ENCODE measurements at places on chromosomes 11 and 22.

DNA sequence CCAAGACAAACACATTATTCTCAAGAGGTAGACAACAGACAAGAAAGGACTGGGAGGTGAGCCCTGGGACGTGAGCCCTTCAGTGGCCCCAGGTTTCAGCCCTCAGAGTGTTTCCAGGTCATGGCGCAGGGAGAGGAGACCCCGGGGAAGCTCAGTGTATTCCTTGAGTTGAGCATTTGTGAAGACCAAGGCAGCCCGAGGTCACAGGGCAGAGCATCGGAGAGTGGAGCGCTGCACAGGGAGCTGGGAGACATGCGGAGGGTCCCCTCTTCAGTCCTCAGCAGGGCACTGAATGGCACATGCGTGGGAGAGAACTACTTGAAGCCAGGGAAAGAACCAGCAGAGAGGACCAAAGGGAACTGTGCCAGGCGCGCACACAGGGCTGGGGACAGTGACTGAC is 11.7 kb downstream of the KRTAP5-6 start:
- DNase-seq: no peak

GRCh38 chr22:45434981-45435380 is 21.5 kb downstream of the RIBC2 start:
- no peak for DNase-seq

GRCh38 chr11:22349491-22349890 is 11.3 kb downstream of the SLC17A6 start:
- DNase-seq: no peak

DNA sequence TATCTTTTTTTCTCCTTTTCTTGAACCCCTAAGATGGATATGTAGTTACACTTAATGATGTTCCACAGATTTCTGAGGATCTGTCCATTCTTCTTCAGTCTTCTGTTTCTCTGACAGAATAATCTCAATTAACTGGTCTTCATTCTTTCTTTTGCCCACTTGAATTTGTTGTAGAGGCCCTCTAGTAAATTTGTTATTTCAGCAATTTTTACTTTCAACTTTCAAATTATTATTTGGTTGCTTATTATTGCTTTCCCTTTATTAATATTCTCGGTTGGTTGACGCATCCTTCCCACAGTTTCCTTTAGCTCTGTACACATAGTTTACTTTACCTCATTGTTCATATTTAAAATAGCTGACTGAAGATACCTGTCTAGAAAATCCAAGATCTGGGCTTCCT is 1013.7 kb upstream of the CNTN5 start:
- no peak for DNase-seq

- no peak for DNase-seq
Observed at GRCh38 chr11:128553662-128554362, 33.5 kb downstream of the ETS1 start.

DNA sequence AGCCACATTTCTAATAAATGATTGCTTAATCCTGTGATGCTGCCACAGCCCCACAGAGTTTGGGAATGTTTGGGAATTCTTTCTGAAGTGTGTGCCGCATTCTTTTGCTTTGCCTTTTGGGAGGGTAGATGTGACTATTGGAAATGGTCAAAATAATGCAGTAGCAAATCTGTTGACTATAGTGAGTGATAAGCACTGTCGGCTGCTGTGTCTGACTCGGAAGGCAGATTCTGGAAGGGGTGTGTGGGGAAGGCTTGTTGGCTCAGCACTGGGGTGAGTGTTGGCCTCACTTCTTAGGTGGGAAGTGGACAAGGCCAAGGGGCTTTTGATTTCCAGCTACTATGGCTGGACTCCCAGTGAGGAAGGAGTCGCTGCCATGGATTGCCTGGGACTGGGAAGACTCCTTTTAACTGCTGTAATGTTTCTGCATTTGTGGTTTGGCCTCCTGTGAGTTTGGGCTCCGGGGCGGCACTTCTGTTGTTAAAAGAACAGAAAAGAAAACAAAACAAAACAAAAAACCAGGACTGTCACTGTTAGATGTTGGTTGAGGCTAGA is 20.1 kb downstream of the ZBTB16 start:
- DNase-seq: no peak

DNA sequence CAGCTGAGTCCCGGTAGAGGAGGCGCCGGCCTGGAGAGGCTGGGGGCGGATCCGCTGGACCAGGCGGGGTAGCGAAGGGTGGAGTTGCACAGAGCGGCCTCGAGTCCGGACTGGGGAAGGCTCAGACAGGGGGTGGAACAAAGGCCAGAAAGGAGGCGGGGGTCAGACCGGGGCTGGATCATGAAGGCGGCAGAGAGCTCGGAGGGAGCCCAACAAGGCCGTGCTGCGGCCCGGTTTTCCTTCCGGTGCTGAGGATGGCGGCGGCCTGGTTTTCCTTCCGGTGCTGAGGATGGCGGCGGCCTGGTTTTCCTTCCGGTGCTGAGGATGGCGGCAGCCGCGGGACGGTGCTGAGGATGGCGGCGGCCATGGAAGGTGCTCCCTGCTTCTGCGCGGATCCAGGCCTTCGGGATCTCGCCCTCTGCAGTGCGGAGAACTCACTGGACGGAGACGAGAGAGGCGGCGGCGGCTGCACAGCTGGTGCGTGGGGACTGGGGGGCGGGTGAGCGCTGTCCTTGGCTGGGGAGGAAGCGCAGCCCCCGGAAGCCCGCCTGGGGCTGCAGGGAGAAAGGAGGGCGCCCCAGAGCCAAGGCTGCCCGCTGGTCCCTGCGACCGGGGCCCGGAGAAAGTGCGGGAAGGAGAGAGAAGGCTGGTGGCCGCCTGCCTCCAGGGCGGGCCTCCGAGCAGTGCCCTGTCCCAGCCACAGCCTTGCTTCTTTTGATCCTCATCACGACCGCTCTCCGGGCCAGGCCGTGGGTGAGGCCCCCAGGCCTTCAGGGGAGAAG is 350.4 kb upstream of the B3GAT1 start:
- DNase-seq: no peak

DNA sequence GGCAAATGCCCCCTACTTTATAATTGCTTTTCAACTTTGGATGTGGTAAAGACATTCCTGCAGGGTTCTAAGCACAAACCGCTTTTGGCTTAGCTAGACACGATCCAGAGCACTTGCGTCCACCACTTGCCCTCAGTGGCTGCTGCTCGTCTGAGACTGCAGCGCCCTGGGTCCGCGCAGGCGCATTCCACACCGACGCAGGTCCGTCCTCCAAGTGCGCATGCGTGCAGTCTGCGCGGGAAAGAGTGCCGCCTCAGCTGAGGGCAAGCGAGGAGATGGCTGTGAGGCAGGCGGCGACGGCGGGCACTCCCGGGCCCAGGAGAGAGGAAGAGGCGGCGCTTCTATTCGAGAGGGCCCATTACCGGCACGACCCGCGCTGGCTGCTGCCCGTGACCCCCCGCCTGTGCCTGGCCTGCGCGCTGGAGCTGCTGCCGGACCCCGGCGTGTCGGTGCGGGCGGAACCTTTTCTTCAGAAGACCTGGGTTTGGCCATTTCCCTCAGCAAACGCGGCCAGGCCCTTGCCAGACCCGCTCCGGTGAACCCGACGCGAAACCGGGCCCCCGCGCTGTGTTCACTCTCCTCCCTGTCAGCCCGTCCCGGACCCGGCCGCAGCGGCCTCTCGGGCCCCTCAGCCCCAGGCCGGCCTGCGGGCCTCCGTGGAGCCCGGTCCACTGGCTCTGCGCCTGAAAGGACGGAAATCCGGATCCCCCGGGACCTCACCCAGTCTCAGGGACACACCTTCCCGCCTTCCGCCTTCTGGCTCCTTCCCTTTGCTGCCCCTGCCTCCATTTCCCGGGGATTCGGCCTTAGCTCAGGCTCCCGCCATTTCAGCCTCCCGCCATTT is at the start of gene MEI1:
MEI1 (plus strand) TSS at position 240 of the 844 bp plus-strand sequence; CDS start at position 276, 36 bp downstream.
- no peak for DNase-seq

- no peak for DNase-seq
Observed at GRCh38 chr22:45817745-45818423, 146.2 kb downstream of the ATXN10 start.

DNA sequence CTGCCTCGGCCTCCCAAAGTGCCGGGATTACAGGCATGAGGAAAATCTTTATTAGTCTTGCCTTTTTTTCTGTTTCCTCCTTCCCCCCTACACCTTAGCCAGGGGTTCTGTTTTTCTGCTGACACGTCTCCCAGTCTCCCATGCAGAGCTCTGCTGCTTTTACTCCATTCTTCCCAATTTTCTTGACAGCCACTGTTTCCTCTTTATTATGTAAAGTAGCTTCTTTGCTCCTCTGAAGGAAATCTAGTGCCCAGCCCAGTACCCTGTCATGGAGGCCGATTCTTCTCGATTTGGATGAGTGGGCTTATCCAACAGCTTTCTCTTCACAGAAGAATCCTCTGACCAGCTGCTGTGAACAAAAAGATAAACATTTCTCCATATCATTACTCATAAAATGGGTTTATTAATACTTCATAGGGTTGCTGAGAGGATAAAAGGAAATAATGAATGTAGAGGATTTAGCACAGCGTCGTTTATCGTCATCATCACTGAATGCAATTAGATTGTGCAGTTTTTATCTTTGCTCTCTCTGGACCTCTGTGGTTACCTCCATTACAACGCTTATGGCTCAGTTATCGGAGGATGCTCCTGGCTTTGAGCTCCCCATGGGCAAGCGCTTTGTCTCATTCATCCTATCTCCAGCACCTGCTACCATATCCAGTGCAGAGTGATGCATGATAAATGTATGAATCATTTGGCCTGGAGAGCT is 375.6 kb upstream of the C11orf87 start:
- no peak for DNase-seq

- peak; percentile 16 for DNase-seq
Observed at GRCh38 chr11:107293677-107294344, 163.8 kb downstream of the CWF19L2 start.

DNA sequence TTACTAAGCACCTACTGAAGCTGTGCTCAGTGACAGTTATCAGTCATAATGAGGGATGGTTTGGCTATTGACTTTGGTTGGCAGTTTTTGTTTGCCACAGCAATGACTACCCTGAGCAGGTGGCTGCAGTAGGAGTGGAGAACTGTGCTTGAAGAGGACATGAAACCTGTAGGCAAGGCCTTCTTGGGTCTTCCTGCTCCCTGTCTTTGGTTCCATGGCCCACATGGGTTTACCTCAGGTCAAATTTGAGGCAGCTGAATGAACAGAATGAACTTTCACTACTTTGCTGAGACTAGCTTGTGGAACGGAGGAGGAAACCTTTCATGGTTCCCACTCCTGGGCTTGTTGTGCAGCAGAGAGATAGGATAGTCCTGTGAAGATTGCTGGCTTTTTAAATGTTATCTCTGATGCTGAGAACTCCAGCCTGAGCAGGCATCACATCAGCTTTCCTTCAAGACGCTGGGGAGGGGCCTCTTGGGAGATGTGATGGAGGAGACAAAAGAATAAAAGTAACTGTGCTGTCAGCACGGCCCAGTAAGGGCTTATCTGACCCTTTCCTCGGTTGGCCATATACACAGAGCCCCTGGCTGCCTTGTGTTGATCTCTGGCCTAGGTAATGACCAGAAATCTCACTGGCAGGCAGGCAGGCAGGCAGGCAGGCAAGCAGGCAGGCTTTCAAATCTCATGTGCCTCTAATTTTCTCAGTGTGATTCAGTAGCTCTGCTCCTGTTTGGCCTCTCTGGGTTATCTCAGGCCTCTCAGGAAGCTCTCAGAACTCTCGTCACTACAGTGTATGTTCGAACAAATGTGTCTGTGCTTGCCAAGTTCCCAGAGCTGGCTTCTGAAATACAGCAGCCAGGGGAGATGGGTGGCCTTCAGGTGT is 12.0 kb downstream of the STIM1 start:
- no peak for DNase-seq

- no peak for DNase-seq
Observed at GRCh38 chr11:813456-814096, 3.8 kb downstream of the RPLP2 start.

- no peak for DNase-seq
Observed at GRCh38 chr22:48835857-48836672, 991.6 kb downstream of the BRD1 start.

- no peak for DNase-seq
Observed at GRCh38 chr11:43644621-43645299, 35.8 kb upstream of the HSD17B12 start.

GRCh38 chr11:8726395-8726794 is 43.8 kb downstream of the RPL27A start:
- no peak for DNase-seq

DNA sequence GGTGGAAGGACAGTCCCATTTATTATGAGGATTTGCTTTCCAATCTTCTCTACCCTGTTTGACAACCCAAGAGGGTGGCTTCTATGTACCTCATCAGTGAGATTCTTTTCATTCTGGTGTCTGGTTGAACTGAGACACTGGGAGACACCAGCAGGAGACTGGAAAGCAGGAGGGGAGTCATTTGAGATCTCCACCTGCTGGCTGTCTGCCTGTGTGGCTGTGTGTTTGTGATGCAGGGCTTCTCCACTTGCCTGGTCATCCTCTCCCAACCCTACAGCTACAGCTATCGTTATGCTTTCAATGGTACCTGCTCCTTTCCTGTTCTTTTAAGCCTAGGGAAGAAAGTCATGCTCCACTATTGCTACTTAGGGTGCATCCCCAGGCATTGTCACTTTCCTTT is 48.6 kb downstream of the MRGPRX1 start:
- no peak for DNase-seq

DNA sequence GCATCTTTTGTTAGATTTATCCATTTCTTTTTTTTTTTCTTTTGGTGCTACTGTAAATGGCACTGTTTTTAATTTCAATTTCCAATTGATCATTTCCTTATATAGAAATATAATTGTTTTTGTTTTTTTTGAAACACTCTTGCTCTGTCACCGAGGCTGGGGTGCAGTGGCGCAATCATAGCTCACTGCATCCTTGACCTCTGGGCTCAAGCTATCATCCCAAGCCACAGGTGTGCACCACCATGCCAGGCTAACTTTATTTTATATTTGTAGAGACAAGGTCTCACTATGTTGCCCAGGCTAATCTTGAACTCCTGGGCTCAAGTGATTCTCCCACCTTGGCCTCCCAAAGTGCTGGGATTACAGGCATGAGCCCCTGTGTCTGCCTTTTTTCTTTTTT is 16.4 kb downstream of the FRMD8 start:
- DNase-seq: no peak

DNA sequence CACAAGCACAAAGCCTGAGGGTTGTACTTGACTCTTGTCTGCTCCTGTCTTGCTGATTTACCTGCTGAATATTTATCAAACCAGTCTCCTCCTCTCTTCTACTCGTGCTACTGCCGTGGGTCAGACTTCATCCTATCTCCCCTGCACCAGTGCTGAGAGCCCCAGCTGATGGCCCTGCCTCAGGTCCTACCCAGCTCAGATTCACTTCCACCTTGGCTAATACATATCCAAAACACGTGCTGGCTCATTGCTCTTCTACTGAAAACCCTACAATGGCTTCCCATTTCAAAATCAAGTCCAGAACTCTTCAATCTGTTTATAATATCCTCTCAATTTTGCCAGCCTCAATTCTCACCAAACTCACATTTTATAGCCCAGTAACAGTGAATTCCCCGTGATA is 48.3 kb downstream of the RAB30 start:
- no peak for DNase-seq

DNA sequence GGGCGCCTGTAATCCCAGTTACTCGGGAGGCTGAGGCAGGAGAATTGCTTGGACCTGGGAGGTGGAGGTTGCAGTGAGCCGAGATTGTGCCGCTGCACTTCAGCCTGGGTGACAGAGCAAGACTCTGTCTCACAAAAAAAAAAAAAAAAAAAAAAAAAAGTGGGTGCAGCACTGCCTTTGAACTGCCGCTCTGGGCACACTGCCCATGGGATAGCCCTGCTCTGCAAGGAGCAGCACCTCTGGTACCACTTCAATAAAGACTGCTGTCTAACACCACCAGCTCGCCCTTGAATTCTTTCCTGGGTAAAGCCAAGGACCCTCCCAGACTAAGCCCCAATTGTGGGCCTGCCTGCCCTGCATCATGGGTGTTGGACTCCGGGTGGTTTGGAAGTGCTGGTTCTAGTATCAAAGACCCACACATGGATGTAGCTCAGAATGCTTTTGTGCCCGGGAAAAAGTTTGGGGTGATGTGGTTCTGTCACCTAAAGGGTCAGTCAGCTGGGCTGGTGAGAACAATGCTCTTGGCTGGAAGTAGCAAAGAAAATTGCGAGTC is 444.3 kb downstream of the TBC1D22A start:
- DNase-seq: no peak
